ENCODE measurements at places on chromosomes 2 and 18.

DNA sequence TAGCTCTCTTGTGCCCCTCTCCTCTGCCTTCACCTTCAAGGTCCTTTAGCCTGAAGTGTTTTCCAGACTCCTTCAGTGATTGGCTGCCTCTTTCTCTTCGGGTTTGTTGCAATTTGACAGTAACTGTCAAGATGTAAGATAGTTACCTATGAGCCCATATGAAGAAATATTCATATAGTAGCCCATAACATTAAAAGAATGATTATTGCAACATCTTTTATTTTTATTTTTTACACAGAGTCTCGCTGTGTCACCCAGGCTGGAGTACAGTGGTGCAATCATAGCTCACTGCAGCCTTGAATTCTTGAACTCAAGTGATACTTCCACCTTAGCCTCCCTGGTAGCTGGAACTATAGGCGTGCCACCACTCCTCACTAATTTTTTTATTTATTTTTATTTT is 80.5 kb downstream of the FOXI3 start:
- DNase-seq: no peak

DNA sequence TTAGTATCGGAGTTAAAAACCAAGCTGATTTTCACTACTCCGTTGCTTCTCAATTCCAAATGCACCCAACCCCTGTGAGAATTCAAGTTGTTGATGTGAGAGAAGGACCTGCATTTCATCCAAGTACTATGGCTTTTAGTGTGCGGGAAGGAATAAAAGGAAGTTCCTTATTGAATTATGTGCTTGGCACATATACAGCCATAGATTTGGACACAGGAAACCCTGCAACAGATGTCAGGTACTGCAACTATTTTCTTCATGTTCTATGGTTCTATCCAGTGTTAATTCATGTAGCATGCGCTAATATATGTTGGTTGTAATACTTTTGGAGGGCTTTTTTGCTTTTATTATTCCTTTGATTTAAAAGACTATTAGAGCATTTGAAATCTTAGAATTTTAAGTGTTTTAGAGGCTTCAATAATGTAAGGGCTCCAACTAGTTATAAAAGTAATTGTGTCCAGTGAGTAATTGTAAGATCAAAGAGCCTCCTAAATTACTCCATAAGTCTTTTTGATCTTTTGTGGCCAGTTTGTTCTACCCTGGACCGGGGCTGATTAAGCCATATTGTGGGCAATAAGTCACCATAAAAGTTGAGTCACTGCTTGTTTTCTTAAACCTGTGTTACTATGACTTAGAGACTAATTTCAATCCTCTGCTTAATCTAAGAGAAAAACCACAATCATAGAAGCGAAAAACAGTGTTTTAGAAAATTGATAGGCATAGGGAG is 22.9 kb downstream of the DSG4 start:
- DNase-seq: no peak

DNA sequence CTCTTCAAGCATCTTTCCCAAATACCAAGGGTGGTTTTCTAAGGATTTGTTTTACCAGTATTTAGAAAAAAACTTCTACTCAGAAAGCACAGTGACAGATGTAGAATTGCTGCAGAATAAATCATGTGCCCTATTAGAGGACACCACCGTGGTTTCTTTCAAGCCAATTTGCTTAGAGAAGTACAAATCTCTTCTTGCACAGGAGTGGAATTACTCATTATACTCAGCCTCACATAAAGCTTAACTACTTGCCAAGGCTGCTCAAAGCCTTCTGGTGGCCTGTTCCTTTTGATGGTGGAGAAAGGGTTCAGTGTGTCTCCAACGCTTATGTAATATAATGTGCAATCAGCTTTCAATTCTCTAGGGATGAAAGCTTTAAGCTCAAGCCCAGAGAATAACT is 66.5 kb upstream of the CTNNA2 start:
- DNase-seq: no peak

GRCh38 chr18:8299054-8299980 is 309.9 kb upstream of the RAB12 start:
- no peak for DNase-seq

- no peak for DNase-seq
Measured at GRCh38 chr2:88177556-88177955, 7.4 kb downstream of the THNSL2 start.

GRCh38 chr2:237563816-237564215 is 2.6 kb upstream of the PRLH start:
- no peak for DNase-seq

GRCh38 chr2:114797942-114798341 is 355.5 kb downstream of the DPP10 start:
- DNase-seq: no peak

- peak; percentile 7 for DNase-seq
Measured at GRCh38 chr2:9099341-9099751, 95.9 kb upstream of the MBOAT2 start.

DNA sequence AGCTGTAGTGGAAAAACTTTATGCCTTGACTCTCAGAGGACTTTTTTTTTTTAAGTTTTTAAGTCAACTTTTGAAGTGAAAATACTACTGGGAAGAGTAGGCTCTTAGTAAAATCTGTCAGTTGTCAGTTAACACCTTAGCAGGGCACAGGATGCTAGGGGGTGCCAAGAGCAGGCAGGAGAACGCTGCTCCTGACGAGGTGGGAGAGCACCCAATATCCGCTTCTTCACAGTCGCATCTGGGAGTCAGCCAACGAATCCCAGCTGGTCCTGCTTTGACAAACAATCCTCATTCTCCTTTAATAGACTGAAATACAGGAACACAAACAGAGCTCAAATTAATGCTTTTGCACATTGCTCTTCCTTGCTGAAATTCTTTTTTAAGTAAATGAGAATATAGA is 709.5 kb upstream of the ACVR2A start:
- DNase-seq: no peak

DNA sequence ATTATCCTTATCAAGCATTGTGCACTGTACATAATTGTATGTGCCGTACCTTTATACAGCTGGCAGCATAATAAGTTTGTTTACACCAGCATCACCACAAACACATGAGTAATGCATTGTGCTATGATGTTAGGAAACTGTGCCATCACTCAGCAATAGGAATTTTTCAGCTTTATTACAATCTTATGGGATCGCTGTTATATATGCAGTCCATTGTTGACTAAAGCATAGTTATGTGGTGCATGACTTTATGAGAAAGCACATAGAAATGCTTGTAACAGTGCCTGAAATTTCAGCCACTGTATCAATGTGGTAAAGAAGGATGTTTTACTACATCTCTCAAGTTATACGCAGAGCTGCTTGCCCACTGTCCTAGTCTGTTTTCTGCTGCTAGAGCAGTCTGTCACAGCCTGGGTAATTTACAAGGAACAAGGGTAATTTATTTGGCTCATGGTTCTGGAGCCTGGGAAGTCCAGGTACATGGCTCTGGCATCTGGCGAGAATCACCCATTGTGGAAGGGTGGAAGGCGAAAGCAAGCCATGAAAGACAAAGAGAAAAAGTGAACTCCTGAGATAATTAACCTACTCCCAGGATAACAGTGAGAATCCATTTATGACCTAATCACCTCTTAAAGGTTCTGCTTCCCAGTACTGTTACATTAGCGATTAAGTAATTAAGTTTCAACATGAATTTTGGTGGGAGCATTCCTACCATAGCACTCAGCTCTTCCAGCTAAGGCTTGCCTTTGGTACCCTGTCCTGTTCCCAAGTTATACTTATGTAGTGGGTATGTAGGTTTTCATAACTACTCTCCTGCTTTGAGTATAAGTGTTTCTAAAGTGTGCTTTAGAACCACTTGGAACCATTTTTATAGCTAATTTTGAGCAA is 4.6 kb downstream of the MAP3K20 start:
- no peak for DNase-seq

DNA sequence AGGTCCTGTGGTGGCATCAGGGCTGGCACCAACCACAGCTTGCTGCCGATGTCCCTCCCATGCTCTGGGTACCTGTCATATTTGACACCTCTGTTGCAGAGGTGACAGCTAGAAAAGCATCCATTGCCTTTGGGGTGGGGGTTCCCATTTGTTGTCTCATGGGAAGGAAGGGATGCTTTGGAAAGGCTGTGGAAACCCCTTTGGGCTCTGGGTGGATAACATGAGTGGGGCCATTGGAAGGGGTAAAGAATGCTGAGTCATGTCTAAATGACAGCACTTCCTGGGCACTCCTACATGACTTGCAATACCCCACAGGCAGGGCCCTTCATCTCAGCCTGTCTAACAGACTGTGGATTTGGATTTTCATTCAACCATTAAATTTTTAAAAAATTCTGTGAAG is 27.8 kb downstream of the CTIF start:
- no peak for DNase-seq

Measured in stimulated activated CD4-positive, alpha-beta T cell treated with anti-CD3 and anti-CD28 coated beads, Interleukin-4, amount 100 ng/mL, for 4 hours (primary cell).